ENCODE measurements at places on chromosomes 7 and 10.

DNA sequence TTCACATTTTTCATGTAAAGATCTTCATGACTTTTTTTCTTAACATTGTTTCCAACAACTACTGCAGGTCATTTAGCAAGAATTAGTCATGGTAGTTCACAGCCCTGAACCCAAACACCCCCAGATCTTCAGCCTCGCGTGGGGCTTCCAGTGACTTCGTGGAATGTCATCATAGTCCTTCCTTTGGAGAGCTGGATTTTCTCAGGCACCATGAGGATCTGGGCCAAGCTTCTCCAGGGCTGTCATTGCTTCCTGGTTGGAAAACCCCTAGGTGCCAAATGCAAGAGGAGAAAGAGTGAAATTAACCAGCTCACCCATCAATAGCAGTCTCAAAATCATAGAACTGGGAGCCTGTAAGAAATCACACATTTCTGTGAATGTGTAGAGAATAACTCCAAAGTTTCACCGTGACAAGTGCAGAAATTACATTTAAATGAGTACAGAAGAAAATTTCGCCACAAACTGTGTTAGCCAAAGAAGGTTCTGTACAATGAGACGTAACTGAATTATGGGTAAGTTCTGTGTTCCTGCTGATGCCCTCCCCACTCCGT lies 175.4 kb downstream of the CELF2 start:
- DNase-seq: no peak

GRCh38 chr7:106788637-106789036 lies 76.4 kb upstream of the PIK3CG start:
- no peak for DNase-seq

- no peak for DNase-seq
Measured at GRCh38 chr10:12594448-12594944, 245.1 kb downstream of the CAMK1D start.

GRCh38 chr7:8423057-8423456 lies 10.4 kb upstream of the NXPH1 start:
- DNase-seq: peak; percentile 28

DNA sequence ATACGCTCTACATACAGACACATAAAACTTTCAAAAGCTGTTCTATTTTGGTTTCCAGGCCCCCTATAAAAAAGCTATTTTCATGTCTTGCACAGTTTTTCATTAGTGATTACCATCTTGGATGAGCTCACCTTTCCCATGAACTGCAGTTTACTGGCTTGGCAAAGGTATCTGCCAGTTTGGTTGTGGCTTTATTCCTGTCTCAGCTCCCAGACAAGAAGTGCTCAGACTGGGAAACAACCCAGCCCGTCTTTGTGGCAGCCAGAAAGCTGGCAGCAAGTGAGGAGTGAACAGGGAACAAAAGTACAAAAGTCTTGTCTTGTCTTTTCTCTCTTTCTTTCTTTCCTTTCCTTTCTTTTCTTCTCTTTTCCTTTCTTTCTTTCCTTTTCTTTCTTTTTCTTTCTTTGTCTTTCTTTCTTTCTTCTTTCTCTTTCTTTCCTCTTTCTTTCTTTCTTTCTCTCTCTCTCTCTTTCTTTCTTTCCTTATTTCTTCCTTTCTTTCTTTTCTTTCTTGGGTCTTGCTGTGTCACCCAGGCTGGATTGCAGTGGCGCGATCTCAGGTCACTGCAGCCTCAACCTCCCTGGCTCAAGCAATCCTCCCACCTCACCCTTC lies 138.8 kb downstream of the CFAP58 start:
- DNase-seq: no peak

- no peak for DNase-seq
Measured at GRCh38 chr10:43249151-43249961, 17.5 kb downstream of the RASGEF1A start.

- no peak for DNase-seq
Measured at GRCh38 chr10:70541736-70542564, 60.6 kb downstream of the PRF1 start.

- no peak for DNase-seq
Measured at GRCh38 chr10:30980951-30981616, 50.6 kb downstream of the ZNF438 start.

- no peak for DNase-seq
Measured at GRCh38 chr7:151745706-151746105, 131.2 kb downstream of the PRKAG2 start.

GRCh38 chr10:99619851-99620710 lies at the start of gene SLC25A28:
Gene SLC25A28, minus strand, starts transcription at chr10:99620439. Its CDS starts 104 bp downstream, at chr10:99620335.
- DNase-seq: peak; percentile 100

DNA sequence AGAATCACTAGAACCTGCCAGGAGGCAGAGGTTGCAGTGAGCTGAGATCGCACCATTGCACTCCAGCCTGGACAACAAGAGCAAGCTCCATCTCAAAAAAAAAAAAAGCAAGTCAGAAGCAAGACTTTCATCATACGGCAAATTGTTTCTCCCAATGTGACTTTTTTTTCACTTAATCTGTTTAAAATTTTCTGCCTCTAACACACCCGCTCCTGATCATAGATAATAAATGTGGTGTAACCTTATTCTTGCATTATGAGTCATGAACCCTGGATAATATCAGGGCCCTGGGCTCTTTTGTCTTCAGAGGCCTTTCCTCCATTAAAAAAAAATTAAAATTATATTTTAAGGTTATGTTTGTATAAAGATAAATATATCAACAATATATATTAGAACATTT lies 111.4 kb upstream of the JCAD start:
- no peak for DNase-seq

- no peak for DNase-seq
Measured at GRCh38 chr10:110817614-110818013, 54.1 kb upstream of the PDCD4 start.

DNA sequence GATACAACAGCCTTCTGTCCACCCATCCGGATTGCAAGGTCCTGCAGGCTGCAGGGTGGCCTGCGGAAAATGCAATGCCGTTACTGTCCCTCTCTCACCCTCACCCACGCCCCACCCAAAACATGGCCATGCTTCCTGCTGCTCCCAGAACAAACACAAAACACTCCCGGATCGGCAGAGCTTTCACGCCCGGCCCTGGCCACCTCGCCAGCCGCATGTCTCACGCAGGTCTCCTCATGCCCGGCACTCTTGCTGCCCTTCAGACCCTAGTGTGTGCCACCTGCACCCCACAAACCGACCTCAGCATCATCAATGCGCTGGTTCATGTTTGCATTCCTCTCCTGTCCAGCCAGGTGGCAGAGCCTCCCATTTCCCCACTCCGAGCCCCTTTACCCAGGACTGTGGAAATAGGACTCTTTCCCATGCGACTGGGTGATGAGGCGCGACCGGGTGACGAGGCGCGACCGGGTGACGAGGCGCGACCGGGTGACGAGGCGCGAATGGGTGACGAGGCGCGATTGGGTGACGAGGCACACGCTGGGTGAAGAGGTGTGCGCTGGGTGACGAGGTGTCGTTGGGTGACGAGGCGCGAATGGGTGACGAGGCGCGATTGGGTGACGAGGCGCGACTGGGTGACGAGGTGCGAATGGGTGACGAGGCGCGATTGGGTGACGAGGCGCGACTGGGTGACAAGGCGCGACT lies 8.9 kb upstream of the NOM1 start:
- no peak for DNase-seq

DNA sequence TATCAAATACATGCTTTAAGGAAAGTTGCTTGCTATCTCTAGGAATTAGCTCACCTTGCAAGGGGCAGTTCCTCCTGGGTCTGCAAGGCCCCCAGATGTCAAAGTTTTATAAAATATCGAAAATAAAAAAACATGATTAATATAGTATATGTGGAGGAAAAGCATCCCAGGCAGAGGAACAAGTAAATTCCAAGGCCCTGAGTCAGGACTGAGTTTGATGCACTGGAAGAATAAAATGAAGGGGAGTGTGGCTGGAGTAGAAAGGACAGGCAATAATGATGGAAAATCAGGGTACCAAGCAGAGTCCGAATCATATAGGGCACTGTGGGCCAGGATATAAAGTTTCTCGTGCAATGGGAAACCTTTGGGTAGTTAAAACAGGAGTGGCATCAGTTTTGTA lies 112.4 kb upstream of the EEPD1 start:
- DNase-seq: no peak

GRCh38 chr7:114949231-114949630 lies 27.3 kb downstream of the MDFIC start:
- DNase-seq: no peak

- peak; percentile 50 for DNase-seq
Measured at GRCh38 chr7:131106681-131107336, 220.9 kb upstream of the MKLN1 start.

DNA sequence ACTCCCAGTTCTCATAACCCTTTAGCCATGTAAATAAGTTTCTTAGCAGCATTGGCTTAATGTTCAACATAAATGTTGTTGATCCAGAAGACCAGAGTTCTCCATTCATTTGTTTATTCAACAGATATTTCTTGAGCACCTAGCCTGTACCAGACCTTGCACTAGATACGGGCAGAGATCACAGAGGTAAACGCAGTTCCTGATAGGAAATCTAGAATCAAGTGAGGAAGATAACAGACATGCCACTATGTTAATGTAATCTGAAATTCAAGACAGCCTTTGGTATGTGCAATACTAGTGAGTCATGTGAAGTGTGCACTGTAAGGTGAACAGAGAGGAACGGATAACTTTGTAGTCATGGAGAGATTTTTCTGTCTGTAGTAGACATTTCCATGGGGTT lies 3.0 kb downstream of the BUB3 start:
- no peak for DNase-seq

GRCh38 chr7:131011976-131012375 lies 278.0 kb upstream of the KLF14 start:
- no peak for DNase-seq

DNA sequence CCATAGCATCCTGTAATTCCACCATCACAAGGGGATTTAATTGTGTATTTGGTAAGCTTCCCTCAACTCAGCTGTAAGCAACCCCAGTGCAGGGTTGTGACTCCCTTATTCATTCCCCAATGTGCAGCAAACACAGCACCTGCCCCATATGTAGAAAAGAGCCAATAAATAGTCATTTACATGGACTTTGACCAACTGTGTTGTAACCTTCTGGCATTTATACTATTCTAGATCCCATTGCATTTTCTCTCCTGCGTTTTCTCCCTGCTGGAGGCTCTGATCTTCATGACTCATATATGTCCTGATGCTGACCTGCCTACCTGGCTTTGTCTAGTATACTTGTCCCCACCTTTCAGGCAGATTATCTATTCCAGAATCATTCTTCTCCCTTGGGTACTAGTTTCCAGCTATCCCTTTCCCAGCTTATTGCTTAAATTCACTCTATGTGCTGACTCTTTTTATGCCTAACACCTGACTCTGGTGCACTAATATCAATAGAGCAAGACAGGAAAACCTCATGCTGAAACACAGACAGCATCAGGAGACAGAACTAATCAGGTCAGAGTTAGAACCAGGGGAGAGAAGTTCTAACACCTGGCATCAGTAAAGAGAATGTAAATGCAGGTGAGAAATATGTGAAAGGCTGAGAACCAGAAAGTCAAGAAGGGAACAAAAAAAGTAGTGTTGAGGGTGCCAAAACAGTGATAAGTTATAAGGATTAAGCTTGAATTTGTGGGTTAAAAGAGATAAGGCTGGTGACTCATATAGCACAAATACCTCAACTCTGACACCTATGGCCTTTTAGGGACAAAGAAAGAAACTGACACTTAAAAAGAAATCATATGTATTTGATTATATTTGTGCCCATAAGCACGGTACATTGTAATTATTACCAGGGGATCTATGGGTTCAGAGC lies 402.7 kb downstream of the IPMK start:
- peak; percentile 62 for DNase-seq

- no peak for DNase-seq
Measured at GRCh38 chr7:4667776-4668509, 14.2 kb upstream of the FOXK1 start.

- DNase-seq: no peak
Measured at GRCh38 chr7:111789870-111790269, 227.6 kb upstream of the IMMP2L start.

GRCh38 chr7:114821030-114821900 lies 100.6 kb upstream of the MDFIC start:
- DNase-seq: no peak

- DNase-seq: no peak
Measured at GRCh38 chr7:151426904-151427704, 12.8 kb downstream of the CRYGN start.

- no peak for DNase-seq
Measured at GRCh38 chr10:3046981-3047547, 20.3 kb upstream of the PFKP start.

DNA sequence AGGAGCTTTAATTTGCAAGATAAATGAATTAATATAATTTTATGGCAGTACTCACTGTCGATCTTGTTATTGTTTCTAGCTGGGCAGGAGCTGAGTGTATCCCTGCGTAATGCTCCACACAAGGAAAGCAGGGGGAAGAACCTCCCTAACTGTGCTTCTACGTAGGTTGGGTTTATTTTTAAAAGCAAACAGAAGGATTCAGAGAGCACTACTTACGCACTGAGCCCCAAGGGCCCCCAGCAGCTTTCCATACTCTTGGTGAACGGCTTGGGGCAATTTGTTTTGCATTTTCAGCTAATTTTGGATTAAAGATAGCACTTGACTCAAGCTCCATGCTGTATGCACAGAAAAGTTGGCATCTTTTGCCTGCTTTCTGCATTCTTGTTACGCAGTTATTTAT lies 9.6 kb downstream of the DUSP5 start:
- no peak for DNase-seq

GRCh38 chr10:132338876-132339275 lies 6.9 kb downstream of the LRRC27 start:
- DNase-seq: no peak

- peak; percentile 64 for DNase-seq
Measured at GRCh38 chr7:96414931-96415292, 93.0 kb upstream of the SLC25A13 start.

GRCh38 chr7:129466796-129467195 lies 32.6 kb downstream of the STRIP2 start:
- no peak for DNase-seq

DNA sequence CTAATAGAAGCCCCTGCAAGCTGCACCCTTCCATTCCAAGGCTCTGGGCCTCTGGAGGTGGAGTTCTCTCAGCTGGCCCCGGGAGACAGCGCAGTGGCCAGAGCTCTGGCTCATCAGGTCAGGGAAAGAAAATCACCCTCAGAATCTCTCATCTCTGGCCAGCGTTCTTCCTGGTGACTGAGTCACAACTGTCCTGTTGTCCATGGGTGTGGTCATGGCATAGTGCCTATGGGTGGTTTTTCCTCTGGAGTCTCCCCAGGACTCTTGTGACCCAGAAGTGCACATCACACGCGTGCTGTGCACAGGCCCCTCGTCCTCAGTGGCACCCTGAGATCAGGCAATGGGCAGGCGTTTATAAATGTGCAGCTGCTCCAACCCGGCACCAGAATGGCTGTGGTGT lies 27.4 kb upstream of the FXYD4 start:
- DNase-seq: no peak

DNA sequence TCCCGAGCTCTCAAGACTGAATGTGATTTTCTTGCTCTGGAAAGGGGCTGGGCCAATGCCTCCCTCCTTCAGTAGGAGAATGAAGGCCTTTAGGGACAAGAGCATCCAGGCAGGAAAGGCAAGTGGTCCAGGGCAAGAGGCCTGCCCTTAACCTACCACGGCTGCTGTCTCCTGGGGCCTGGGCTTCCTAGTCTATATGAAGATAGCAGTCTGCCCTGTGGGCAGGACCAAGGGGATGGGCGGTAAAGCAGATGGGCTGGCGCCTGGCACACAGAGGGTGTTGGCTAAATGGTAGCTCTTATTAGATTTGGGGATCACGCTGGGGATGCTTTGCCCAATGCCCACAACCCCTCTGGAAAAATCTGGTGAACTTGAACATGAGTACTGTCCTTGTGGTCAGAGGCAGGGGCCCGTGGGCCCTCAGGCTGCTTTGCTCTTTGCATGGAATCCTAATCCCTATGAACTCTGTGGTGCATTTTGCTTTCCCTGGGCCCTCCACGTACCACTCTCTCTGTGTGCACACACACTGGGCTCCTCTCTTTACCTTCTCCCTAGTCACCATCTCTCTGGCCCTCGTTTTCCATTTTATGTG lies 20.3 kb downstream of the CHAT start:
- DNase-seq: no peak
